NCI-H774 (cell line): ENCODE measurements at places on chromosomes 2 and 18.

DNA sequence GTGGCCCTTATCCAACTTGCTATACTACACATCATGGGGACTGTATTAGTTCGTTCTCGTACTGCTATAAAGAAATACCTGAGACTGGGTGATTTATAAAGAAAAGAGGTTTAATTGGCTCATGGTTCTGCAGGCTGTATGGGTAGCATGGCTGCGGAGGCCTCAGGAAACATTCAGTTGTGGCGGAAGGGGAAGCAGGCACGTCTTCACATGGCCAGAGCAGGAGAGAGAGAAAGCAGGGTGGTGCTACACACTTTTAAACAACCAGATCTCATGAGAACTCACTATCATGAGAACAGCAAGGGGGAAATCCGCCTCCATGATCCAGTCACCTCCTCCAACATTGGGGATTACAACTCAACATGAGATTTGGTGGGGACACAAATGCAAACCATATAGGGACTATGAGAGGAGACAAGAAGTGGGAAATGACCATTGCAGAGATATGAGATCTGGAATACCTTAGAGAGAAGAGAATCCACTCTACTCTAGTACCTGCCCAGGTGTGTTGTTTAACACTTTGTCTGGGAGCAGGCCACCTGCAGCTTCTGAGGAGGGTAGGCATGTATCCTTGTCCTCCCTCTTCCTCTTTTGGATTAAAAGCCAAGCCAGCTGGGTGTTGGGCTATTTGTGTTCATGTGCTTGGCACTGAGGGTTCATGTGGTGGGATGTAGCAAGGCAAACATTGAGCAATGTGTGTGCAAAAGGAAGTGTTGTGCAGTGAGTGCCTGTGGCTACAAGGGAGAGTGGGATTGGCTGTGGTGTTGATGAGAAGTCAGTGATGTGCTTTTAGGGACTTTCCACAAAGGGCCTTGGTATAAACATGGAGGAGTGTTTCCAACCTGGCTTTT is 22.8 kb downstream of the TTLL4 start:
- no peak for DNase-seq

DNA sequence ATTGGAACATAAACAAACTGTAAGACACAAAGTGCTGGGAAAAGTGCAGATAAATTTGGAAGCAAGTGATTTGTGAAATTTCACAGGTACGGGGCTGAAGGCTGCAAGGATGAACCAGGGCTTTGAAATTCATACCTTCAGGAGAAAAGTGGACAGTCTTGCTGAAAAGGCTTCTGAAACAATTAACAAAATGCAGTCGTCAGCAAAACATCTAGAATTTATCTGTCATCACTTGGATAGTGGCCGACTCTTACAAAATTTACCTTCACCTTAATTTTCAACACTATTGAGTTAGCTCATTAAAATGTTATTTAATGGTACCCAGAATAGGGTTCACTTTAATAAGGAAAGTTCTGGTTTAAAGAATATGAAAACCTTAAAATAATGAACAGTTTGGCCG is 138.3 kb downstream of the SNTG2 start:
- DNase-seq, result no peak

- DNase-seq, result no peak
Observed at GRCh38 chr2:275466-275865, 10.7 kb downstream of the ACP1 start.

DNA sequence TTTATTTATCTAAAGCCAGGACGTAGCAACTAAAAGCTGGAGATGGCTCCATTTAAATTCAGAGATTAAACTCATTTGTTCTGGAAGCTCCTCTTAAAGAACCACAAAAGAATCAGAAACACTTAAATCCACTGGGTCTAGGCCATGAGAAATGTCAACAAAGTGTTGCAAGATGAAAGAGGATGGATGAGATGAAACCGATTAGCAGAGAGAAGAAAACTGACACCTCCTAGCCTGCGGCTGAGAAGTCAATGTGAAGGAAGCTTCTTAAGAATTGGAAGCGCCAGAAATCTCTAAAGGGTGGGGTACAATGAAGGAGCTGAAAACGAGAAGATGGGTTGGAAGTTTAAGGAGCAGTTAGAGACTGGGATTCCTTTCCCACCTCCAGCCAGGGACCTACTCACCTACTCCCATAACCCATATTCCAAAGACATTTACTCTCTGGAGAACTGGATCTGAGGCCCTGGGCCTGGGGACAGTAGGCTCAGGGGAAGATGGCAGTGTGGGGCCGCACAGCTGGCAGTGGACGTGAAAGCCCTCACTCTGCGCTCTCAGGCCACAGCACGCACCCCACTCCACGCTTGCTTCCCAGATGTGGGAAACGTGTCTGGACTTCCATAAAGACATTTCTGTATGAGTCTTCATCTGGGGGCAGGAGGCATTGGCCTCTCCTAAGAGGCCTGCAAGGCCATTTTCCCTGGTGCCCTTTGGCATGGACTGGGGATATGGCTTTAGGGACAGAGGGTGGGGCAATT is 188.4 kb downstream of the LOXHD1 start:
- DNase-seq, result no peak

DNA sequence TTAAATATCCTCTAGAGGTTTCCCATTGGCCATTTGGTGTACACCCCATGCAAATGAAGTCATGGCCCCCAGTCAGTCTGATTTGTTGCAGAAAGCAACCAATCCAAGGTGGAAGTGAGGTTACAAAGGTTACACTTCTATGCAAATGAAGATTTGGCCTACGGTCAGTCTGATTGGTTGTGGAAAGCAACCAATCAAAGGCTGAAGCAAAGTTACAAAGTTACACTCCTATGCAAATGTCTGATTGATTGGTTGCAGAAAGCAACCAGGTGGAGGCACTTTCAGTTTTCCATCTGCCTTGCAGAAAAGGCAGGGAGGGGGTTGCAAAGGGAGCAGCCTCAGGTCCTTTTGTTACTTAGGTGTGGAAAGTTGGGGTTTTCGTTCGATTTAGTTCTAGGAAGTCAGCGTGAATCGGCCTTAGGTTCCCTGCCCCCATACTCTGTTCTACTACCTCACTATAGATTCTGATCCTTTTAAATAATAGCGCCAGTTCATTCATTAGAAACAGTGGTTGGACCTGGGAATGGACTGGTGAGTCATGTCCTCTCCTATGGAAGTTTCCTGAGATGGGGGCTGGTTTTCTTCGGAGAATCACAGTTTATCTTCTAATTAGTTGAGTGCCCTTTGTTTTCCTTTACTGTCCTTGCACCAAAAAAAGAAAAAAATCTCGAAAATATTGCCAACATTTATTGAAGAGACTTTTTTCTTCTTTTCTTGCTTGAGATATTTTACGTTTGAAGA is 279.5 kb downstream of the AGAP1 start:
- DNase-seq, result no peak

DNA sequence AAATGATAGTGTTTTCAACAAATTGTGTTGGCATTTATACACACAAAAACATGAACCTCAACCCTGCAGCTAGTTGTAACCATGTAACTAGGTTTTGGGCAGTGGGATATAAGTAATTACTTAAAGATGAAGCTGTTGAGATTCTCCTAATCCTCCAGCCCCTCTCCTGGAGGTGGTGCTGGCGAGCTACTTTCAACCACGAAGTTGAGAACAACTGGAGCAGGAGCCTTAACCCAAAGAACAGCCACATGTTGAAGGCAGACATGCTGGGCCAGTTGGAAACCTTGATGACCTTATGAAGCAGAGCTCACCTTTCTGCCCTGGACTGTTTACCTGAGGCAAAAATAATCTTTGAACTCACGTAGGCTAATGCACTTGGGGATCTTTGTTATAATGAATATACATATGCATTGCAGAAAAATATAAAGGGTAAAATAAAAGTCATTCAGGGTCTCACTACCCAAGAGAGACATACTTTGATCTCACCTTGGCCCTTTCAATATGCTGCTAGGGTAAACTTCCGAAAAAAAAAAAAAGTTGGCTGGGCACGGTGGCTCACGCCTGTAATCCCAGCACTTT is 89.6 kb upstream of the NPAS2 start:
- no peak for DNase-seq
